ENCODE measurements at places on chromosomes 4 and X.

GRCh38 chr4:98092833-98093439 is 50.3 kb downstream of the STPG2 start:
- DNase-seq: no peak

GRCh38 chr4:106039796-106040195 is 144.5 kb downstream of the NPNT start:
- no peak for DNase-seq

DNA sequence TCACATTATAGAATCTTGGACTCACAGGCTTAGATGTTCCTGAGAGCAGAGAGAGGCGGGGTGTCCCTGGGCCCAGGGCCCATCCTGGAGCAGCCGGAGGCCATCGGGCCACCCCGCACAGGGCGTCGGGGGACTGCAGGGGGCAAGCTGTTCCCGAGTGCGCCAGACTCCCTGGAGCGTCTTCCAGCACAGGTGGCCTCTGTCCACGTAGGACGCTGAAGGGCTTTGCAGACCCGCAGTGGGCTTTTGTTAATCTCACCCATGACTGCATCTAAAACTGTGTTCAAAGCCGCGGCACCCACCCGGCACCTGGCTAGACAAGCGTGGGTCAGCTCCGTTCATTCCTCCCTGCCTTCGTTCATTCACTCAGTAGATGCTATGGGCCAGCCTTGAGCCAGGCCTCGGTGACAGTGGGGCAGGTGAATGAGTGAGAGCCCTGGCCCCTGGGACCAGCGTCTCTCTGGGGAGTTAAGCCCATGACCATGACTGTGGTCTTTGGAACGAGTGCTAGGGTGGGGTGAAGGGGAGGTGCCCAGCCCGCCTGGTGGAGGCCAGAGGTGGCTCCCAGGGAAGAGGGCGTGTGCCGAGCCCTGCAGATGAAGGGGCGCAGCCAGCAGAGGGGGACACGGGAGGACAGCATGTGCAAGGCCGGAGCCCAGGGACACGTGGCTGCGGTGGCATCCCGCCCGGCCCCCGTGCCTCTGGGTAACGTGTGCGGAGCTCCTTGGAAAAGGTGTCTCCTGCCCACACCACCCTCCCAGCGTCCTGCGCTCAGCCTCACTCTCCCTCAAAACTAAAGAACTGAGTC is 98.3 kb downstream of the HMX1 start:
- peak; percentile 64 for DNase-seq

GRCh38 chr4:123520325-123520724 is 123.7 kb downstream of the SPRY1 start:
- no peak for DNase-seq
